GM23338 (cell line): ENCODE measurements at places on chromosomes 11 and 22. TPM values are rescaled to one million over a fixed set of nuclear protein-coding genes. Genes with fewer than 3 reads are reported as not detected.

KIRREL3 gene
- 0.13 and 0.30 TPM in 2 replicates for polyA plus RNA-seq

MMP10 gene
- polyA plus RNA-seq: not detected in 2 replicates

CYP2D6 gene
- polyA plus RNA-seq: 0.56 and 1.2 TPM in 2 replicates

DDIAS gene
- polyA plus RNA-seq: 16.5 and 19.5 TPM in 2 replicates

ENTHD1 gene
- polyA plus RNA-seq: not detected in 2 replicates

RFPL1 gene
- not detected in 2 replicates for polyA plus RNA-seq

PATE2 gene
- 0.14 and 0.16 TPM in 2 replicates for polyA plus RNA-seq

C11orf91 gene
- not detected in 2 replicates for polyA plus RNA-seq

OR51Q1 gene
- polyA plus RNA-seq: not detected in 2 replicates

DAGLA gene
- 0.52 and 0.55 TPM in 2 replicates for polyA plus RNA-seq

PSMC3 gene
- 173 and 190 TPM in 2 replicates for polyA plus RNA-seq

MB gene
- polyA plus RNA-seq: 0.64 TPM in 1 of 2 replicates, not detected in the other

OR10A4 gene
- polyA plus RNA-seq: 0.21 TPM in 1 of 2 replicates, not detected in the other

C11orf87 gene
- polyA plus RNA-seq: 0.40 and 0.50 TPM in 2 replicates

BRSK2 gene
- polyA plus RNA-seq: 7.2 and 10.1 TPM in 2 replicates

VWA5A gene
- 10.0 and 10.4 TPM in 2 replicates for polyA plus RNA-seq

RIBC2 gene
- polyA plus RNA-seq: 1.8 and 2.8 TPM in 2 replicates
